ENCODE measurements at places on chromosomes 6 and 20.

- no peak for DNase-seq
Observed at GRCh38 chr6:16706029-16706428, 55.2 kb downstream of the ATXN1 start.

GRCh38 chr6:127641905-127642304, 64.9 kb downstream of the C6orf58 start:
- peak; percentile 11 for DNase-seq

DNA sequence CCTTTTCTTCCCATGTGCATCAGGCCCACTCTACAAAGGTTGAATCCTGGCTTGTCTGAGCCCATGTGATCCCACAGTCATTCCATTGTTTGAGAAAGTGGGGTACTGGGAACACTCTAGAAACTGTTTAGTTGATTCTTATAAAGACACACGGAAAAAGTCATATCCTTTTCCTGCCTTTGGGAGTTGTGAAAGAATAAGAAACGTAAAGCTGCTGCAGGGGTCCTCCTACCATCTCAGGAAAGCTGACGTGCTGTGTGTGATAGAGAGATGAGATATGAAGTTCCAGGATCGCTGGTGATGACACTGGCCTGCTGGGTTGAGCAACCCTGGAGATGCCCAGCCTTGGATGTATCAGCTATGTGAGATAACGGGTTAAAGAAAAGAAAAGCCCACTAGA, 21.3 kb upstream of the HLA-DRB5 start:
- DNase-seq, result no peak

- DNase-seq, result peak; percentile 70
Observed at GRCh38 chr6:72619883-72620696, 1.8 kb upstream of the KCNQ5 start.

GRCh38 chr6:43125119-43125518, 46.0 kb upstream of the SRF start:
- no peak for DNase-seq

DNA sequence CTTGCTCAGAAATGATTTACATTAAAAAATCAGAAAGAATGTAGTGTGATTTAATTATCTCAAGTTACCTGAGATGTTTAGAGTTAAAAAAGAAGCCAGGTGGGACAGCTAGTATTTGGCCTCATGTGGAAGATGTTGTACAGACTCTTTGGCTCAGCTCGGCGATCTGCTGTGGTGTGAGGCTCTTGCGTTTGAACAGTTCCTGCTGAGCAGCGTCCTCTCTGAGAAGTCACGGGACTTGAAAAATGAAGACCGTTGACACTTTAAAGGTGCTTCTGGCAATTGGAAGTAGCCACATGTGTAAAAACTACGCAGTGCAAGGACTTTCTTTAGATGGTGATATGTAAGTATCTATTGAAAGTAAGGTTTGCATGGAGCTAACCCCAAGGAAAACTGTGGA, 169.0 kb downstream of the BACH2 start:
- no peak for DNase-seq

GRCh38 chr6:11672256-11672655, 106.3 kb downstream of the ADTRP start:
- DNase-seq, result no peak

- DNase-seq, result no peak
Observed at GRCh38 chr20:19265646-19266374, 53.4 kb downstream of the SLC24A3 start.

- no peak for DNase-seq
Observed at GRCh38 chr20:433300-433975, 25.3 kb downstream of the RBCK1 start.

DNA sequence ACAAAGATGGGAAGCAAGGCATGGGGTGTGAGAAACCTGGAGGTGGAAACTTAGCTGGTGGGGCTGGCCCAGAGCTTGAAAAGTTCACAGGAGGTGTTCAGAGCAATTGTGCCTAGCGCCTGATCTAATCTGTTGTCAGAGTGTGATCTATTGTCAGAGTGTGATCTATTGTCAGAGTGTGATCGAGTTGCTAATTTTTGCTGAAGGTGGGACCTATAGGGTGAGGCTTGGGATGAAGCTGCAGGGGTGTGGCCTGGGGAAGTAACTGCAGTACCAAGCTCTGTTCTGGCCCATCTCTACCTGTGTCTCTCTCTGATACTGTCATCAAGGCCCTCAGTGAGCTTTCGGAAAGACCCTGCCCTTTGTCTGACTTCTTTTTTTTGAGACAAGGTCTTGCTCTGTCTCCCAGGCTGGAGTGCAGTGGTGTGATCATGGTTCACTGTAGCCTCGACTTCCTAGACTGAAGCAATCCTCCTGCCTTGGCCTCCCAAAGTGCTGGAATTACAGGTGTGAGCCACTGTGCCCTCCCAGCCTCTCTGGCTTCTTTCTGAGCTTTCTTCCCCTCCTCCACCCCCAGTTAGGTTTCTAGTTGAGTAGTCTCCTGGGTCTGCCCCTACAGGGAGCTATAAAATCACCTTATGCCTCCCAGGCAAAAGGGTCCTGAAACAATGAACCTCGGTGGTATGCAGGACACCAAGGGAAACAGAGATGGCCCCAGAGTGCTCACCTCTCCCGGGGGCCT, 150.8 kb upstream of the RNF24 start:
- no peak for DNase-seq

GRCh38 chr6:6643398-6643797, 54.9 kb downstream of the LY86 start:
- no peak for DNase-seq

All from SHP77 treated with DMSO at 0.1 percent for 48 hours (cell line).